IMR-90 (cell line): ENCODE measurements at places on chromosomes 1 and 21. TPM values are rescaled to one million over a fixed set of nuclear protein-coding genes. Genes with fewer than 3 reads are reported as not detected.

GRCh38 chr1:77977989-77978292 lies 931 bp downstream of the FUBP1 start:
- no peak for DNase-seq

Gene MARK1
- not detected in 2 replicates for total RNA-seq

Gene ASCL5
- total RNA-seq = not detected in 2 replicates

GRCh38 chr1:96281491-96281890 lies 440.1 kb upstream of the PTBP2 start:
- no peak for DNase-seq

Gene PTPRC
- not detected in 2 replicates for total RNA-seq

Gene DNTTIP2
- total RNA-seq = 24.4 and 35.8 TPM in 2 replicates

- peak; percentile 82 for DNase-seq
Measured at GRCh38 chr1:214720561-214720960, 117.6 kb downstream of the CENPF start.

Gene OR2L2
- total RNA-seq = not detected in 2 replicates

Gene HRNR
- not detected in 2 replicates for total RNA-seq

Gene FALEC
- total RNA-seq = not detected in 2 replicates

- DNase-seq = no peak
Measured at GRCh38 chr1:195472291-195472690, 1135.9 kb downstream of the KCNT2 start.

GRCh38 chr1:59188413-59189213 lies 108.3 kb upstream of the FGGY start:
- DNase-seq = no peak

DNA sequence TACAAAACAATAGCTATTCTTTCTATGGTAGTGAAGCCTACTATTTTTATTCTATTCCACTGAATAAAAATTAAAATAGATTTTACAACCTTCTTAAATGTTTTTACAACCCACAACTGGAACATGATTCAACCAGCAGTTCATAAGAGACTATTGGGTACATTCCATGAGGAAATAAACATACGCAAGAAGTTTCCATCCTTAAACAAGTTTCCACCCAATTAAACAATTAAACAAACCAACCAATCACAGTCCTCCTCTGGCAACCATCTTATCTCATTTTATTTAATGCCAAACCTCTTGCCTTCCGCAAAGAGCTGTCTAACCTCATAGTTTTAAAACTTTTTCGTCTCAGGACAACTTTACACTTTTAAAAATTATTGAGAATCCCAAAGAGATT lies 239.0 kb downstream of the RGS7 start:
- no peak for DNase-seq

GRCh38 chr1:45394342-45394741 lies 54.1 kb upstream of the MUTYH start:
- no peak for DNase-seq

DNA sequence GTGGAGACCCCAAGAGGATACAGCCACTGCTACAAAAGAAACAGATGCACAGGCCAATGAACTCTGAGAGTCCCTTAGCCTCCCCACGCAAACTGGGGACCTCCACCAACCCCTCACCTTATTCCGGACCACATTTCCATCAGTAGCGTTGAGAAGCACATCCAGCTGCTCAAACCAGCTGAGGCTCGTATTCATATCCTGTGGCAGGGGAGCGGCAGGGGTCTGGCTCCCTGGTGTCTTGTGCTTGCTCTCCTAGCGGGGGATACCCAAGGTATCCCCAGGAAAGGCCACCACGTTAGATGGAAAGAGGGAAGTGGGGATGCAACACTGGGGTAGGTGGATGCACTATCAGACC lies 481 bp downstream of the CCDC163 start:
- no peak for DNase-seq

- DNase-seq = no peak
Measured at GRCh38 chr1:241527146-241527545, 5.0 kb upstream of the KMO start.

DNA sequence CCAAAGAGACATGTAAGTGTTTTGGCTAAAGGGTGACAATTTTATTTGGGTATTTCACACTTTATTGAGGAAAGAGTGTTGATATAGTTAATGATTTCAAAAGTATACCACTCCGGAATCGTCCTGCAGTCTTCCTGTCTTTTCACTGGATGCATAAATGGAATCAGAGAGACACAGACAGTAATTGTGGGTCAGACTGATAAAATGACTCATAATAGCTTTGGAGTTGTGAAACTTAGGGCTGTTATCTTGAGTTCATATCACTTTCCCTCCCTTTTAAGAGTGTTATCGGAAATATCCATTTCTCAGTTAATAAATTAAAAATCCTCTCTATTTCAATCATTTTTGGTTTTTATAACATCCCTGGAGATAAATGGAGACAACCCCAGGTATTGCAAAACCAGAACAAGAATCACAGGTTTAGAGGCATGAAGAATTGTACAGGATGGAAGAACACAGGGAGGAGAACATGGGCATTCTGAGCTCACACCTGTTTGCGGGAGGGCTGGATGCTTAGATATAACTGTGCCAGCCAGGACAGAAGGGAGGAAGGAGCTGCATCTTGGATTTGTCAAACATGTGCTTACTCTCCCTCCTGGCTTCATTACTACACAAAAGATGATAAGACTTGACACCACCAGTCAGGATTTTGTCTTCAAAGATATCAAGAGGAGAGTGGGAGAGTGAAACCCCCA lies 185.4 kb downstream of the LMO4 start:
- peak; percentile 59 for DNase-seq

DNA sequence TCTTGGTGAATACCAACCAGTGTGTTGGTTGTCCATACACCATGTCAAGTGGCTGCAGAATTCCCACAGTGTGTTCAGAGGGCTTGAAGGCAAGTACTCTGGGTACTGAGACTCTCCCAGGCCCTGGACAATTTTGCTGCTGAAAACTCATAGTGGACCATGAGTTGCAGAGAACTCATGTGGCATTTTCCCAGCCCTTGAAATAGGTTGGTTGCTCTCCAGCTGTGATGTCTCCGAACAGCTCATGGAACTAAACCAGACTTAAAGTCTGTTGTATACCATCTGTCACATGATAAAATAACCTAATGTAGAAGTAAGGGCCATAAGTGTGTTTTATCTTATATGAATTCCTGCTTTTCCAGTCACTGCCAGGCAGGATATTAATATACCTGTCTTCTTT lies 67.8 kb downstream of the RGS2 start:
- no peak for DNase-seq

Gene GBP5
- total RNA-seq = not detected in 2 replicates

GRCh38 chr1:28735961-28736449 lies 735 bp upstream of the YTHDF2 start:
- DNase-seq = no peak

DNA sequence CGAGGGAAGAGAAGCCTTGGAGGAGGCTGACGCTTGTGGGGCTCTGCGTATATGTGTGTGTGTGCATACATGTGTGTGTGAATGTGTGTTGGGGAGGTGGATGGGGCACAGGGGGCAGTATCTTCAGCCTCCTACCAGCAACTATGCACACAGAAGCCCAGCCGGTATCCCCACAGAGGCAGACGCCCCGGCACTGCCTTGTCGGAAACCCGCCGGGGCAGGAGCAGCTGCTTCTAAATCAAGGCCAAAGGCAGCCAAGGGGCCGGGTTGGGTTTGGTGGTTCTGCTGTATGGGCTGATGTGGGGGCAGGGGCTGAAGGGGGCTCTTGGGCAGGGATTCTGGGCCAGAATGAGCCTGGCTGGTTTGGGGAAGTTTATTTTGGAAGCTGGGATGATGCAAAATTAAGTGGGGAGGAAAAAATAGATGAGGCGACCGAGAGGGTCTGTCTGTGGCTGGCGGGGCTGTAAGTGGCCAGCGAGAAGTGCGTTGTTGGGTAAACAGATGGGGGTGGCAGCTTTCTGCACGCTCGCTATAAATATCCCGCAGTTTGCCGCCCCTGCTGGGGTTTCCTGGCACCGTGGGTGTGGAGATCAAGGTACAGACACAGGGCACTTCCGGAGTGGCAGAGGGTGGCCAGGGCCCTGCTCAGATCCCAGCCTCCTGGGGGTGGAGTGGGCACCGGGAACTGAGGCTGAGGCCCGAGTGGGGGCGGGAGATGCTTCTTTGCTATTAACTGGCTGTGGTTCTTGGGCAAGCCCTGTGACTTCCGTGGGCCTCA lies 11.0 kb upstream of the WNT4 start:
- DNase-seq = no peak

DNA sequence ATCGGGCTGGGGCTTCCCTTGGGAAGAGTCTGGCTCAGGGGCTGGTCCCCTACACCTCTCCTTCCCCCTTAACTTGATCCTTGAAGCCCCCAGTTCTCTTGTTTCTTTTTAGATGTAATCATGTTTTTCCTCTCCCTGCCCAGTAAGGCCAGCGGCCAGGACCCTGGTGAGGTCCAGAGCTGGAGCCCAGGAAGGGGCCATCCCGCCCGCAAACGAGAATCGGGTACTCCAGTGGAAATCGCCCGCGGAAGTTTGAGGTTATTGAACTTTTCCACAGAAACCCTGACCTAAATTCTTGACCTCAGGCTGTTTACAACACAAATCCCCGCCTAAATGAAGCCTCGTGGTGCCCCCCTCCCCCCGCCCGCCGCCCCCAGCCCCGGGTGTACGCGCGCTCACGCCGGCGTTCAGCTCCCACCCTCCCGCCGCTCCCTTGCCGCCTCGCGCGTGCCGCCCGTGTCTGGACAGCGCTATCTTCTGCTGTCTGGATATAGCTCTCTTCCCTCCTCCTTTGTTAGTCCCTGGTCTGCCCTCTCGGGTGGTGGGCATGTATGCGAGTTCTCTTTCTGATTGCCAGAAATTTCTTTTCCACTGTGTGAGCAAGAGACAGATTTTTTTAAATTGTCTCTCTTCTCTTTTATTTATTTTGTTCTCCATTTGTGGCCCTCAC lies 165.9 kb upstream of the CACNA1E start:
- DNase-seq = no peak

DNA sequence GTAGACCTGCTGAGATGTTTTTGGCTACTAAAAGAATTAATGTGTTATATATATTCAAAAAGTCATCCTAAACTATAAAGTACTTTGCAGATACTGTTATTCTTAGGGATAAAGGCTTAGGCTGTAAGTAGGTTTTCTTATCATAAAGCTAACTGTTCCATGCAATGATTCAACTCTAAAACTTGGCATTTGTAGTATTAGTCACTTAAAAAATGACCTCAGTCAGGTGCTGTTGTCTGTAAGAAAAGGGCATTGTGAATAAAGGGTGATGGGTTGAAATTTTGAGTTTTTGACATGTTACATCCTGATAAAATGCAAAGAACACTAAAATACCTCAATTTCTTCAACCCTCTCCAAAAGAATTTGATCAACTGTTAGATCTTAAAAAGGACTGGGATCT lies 32.9 kb downstream of the ADCY10 start:
- peak; percentile 69 for DNase-seq

- DNase-seq = peak; percentile 36
Measured at GRCh38 chr1:156489166-156489934, 11.2 kb downstream of the MEF2D start.

GRCh38 chr1:46820076-46820475 lies 21.2 kb downstream of the CYP4B1 start:
- no peak for DNase-seq

GRCh38 chr1:209549443-209550205 lies 33.9 kb upstream of the CAMK1G start:
- no peak for DNase-seq

- DNase-seq = peak; percentile 56
Measured at GRCh38 chr1:201885531-201886075, 3.1 kb upstream of the SHISA4 start.

GRCh38 chr1:200033511-200034261 lies 6.2 kb downstream of the NR5A2 start:
- DNase-seq = no peak

Gene PDZK1
- 1.4 and 1.7 TPM in 2 replicates for total RNA-seq

DNA sequence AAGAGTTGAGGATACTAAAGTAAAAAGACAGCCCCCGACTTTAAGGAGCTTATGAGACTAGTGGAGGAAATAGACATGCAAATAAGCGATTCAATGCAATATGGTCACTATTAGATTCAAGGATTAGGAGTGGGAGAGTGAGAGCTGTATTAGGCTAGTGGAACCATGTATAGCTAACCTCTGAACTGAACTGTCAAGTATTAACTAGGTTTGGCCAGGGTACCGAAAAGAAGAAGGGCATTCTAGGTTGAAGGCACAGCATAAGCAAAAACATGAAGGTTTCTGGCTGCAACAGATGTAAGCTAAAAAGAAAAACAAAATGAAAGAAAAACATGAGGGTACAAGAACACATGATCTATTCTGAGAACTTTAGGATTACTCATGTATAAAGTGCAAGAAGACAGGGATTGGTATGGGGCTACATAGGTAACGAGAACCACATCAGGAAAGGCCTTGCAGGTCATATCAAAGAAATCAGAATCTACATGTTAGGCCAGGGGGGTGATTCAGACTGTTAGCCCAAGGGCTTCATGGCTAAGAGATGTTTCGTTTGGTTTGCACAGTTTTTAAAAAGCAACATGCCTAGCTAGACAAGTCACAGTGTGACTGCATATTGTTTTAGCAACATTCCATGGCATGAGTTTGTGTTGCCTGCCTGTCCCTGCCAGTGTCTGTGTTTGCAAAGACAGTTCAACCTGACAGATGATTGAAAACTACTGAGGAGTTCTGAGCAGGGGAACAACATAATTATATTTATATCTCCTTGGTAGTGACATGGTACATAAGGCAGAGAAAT lies 54.4 kb upstream of the HAO2 start:
- no peak for DNase-seq

DNA sequence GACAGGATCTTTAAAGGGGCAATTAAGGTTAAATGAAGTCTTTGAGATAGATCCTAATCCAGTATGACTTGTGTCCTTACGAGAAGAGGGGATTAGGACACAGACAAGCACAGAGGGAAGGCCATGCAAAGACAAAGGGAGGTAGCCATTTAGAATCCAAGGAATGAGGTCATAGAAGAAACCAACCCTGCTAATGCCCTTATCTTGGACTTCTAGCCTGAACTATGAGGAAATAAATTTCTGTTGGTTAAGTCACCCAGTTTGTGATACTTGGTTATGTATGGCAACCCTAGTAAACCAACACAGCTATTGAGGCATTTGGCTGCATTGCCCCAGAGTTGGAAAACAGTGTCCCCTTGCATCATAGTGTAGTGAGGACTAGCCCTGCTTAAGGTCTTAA lies 121.3 kb downstream of the MAST2 start:
- peak; percentile 50 for DNase-seq

DNA sequence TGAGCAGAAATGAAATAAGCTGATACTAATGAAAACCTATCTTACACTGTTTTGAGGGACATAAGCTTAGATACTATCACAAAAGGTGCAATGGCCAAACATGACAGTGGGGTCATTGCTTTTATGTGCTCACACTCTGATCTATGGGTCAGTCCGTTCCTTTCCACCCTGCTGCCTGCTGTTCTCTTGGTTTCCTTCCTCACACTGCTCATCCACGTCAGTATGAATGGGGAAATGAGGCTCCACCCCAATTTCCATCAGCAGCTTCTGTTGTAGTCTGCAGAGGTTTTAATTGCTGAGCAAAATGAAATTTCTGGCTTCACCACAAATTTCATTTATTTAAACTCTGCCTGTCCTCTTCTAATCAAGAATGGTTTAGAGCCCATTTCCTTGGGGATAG lies 155.2 kb downstream of the GABPA start:
- DNase-seq = no peak

- peak; percentile 2 for DNase-seq
Measured at GRCh38 chr1:193850745-193851144, 664.3 kb upstream of the B3GALT2 start.

GRCh38 chr1:1358433-1359271 lies at the start of gene MXRA8:
Gene MXRA8 (minus strand): TSS chr1:1358555. CDS start chr1:1358504, 51 bp downstream.
- DNase-seq = peak; percentile 82
